ENCODE measurements at places on chromosomes 2 and 18. TPM values are rescaled to one million over a fixed set of nuclear protein-coding genes. Genes with fewer than 3 reads are reported as not detected.
A peak's percentile ranks its signal among the peaks of the same experiment; 100 is the strongest.

DNA sequence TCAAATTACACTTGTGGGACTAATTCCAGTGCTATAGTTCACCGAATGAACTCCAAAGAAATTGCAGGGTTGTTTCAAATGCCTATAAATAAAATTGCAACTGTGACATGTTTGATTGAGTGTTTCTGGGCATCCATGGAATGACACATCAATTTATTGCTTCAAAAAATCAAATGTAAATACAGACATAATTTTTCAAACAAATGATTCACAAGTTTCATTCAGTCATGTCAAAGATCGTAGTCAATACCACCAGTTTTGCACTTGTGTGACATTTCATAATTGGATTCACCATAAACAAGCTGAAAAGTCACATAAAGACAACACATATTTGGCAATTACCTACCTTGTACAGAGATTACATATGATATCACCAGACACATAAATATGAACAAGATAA lies 350.8 kb downstream of the CDH2 start:
- DNase-seq, result no peak

DNA sequence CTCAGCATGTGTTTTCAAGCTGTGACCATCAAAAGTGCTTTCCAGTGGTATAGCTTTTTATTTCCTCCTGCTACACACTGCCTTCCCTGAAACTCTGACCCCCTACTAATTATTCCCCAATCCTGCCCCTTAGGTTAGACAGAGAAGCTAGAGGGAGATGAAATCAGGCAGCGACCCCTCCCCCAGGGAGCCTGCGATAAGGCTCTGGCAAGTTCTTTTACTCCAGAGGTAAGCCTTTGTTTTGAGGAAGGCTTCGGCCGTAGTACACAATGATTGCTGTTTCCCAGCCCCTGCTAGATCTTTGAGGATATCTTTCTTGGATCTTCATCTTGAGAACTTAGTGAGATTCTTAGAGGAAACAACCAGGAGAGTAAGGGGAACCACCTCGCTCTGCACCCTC lies 33.5 kb upstream of the NOL4 start:
- DNase-seq, result no peak

DNA sequence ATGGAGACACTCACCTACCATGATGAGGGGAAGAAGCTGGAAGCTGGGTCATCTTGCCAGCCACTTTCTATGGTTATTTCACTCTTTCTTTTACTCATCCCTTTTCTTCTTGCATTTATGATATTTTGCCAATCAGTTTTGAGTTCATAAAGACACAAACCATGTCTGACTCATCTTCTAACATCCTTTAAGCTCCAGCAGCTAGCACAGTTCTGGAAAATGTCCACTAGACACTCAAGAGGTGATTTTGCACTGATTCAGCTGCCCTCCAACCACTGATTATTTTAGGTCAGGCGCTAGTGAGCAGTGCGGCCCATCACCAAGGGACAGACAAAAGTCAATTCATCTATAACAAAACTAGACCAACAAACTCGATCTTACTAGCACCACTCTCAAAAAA lies 537.1 kb upstream of the ID2 start:
- peak; percentile 90 for DNase-seq

GRCh38 chr2:218555527-218555926 lies 12.6 kb downstream of the USP37 start:
- no peak for DNase-seq

DNA sequence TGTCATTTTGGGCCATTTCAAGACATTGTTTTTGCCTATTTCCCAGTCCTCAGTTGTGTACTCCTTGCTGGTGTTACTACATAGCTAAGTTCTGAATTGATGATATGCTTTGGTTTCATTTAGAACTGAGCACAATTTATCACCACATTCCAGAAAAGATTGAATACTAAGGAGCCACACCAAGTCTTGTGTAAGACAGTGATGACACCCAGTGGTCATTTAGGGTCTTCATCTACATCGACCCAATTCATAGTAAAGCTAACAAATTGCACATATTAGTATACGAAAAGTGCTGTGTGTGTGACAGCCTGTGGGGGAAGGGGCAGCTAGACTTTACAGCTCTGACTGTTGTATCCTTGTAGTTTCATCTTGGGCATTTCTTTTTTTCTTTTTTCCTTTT lies 10.9 kb upstream of the DLX2 start:
- DNase-seq, result peak; percentile 63

GRCh38 chr18:55258088-55258487 lies 298.8 kb upstream of the CCDC68 start:
- DNase-seq, result no peak

GRCh38 chr2:1656961-1657841 lies 87.1 kb downstream of the PXDN start:
- DNase-seq, result no peak

Gene CROCC2
- not detected for polyA plus RNA-seq

Gene SLC9A4
- not detected for polyA plus RNA-seq

Gene HOXD1
- polyA plus RNA-seq, result 2.2 TPM

Gene USP37
- 5.0 TPM for polyA plus RNA-seq

Gene MOCOS
- 17.9 TPM for polyA plus RNA-seq

Gene RSAD2
- polyA plus RNA-seq, result not detected

Gene MC4R
- polyA plus RNA-seq, result 0.14 TPM
